CD4-positive, alpha-beta T cell treated with Interleukin-12 subunit alpha and Interleukin-12 subunit beta, for 1 hour (primary cell): ENCODE measurements at places on chromosomes 6 and 20.
A peak's percentile ranks its signal among the peaks of the same experiment; 100 is the strongest.

DNA sequence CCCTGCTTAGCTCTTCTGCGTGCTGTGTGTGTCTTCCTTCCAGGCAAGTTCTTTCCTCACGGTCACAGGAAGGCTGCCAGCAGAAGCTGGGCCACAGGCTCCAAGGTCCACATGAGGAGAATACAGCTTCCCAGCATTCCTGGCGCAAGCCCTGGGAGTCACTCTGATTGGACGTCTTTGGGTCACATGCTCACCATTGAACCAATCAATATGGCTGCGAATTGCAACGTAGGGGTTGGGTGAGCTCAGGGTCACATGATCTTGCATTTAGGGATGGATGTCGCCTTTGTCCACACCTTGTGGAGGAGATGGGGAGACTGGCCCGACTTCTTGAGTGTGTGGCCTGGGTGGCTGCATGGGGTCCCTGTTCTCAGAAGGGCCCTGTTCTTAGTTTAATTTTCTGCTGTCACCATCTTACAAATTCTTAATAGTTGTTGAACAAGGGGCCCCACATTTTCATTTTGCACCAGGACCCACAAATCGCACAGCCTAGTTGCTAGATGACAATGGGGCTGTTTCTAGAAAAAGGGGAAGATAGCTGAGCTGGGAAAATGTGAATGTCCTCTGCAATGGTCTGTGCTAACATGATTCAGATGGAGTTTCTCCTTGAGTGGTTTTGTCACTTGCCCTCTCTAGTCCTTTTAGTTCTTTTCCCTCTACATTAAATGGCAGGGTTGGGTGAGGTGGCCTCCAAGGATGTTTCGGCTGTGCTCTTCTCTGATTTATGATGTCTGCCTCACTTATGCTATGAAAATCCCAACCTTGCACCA is 149.6 kb downstream of the CDH26 start:
- no peak for DNase-seq

DNA sequence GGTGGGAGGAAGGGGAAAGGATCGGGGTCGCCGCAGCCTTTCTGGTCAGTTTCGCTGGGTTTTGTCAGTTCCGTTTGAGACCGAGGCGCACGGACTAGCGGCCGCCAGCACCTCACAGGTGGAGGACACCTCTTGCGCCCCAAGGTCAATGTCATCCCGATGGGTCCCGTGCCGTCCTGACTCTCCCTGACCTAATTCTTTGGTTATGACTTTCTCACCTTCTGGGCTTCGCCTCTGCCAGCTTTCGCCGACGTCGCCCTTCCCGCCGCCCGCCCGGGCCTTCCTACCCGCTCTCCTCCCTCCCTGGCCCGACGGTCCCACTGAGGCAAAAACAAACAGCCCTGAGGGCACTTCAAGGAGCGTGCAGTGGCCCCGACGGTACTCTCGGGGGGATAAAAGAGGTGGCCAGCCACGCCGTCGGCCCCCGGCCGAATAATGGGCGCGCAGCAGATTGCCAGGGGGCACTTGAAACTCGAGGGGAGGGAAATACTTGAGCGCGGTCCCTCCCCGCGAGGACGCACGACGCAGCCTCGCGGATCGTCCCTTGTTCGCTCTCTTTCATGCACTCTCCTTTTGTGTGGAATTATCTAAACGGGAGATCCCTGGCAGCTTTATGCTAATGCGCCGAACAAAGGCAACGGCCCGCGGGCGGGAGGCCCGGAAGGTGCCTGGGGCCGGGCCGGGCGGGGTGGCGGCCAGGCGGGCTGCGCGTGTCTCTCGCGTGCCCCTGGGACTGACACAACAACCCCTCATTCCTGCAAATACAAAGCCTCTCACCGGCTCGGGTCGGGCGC is 3.9 kb upstream of the INSM1 start:
- DNase-seq, result no peak

DNA sequence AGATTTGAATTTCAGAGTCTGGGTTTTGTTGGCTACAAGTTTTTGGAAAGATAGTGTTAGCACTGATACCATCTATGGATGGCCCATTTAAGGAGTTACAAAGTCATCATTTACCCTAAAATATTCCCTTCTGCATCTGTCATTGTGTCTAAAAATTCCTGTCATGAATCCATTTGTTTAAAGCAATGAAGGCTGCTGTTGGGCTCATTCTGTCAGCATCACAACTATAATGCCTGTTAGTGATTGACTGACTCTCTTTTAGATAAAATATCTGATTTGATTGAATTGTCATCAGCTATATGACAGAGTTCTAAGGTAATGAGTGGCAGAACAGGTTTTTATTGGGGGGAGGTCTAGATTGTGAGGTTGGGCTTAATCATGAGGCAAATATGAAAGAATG is 167.6 kb upstream of the IMPG1 start:
- no peak for DNase-seq

GRCh38 chr6:128343706-128344105 is 176.7 kb downstream of the PTPRK start:
- no peak for DNase-seq

- DNase-seq, result no peak
Observed at GRCh38 chr20:49989234-49990065, 6.7 kb downstream of the SNAI1 start.

- DNase-seq, result no peak
Observed at GRCh38 chr6:85135376-85136094, 314.3 kb upstream of the NT5E start.

- DNase-seq, result peak; percentile 33
Observed at GRCh38 chr6:158255989-158256601, 56.2 kb upstream of the TULP4 start.

GRCh38 chr6:68876792-68877493 is 241.9 kb downstream of the ADGRB3 start:
- DNase-seq, result no peak

- DNase-seq, result no peak
Observed at GRCh38 chr20:47801759-47802158, 16.5 kb upstream of the SULF2 start.

- peak; percentile 15 for DNase-seq
Observed at GRCh38 chr20:62367136-62367632, at the start of gene LAMA5. Gene LAMA5, minus strand, starts transcription at chr20:62367312. Its CDS starts 67 bp downstream, at chr20:62367245.

GRCh38 chr6:17987697-17988421 is 424 bp upstream of the KIF13A start:
- peak; percentile 17 for DNase-seq

DNA sequence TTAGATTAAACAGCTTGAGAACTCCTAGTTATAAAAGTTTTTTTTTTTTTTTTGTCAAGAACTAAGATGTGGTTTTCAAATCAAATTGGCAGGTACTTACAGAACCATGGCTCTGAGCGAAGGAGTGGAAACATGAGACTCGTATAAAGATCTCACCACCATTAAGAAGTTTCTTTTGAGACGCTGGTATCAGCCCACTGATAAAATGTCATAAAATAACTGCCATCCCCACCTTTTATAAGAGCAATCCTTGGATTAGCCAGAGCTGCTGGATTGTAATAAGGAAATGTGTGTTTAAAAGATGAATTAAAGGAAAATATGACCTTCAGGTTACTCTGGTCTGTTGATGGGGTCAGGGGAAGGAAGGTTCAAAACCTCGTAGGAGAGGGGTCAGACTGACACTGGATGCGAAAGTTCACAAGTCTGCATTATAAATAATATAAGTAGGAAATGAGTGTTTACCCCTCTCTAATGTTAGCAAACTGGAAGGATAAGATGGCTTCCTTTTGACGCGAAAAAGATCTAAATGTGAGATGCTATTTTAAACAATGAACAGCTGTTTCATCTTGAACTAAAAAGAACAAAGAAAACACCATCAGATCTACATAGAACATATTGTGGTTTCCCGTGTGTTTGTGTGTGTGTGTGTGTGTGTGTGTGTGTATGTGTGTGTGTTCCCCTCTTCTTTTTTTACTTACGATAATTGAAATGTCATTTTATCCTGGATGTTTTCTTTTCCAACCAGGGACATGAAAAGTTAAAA is 386.8 kb upstream of the JAG1 start:
- DNase-seq, result no peak

DNA sequence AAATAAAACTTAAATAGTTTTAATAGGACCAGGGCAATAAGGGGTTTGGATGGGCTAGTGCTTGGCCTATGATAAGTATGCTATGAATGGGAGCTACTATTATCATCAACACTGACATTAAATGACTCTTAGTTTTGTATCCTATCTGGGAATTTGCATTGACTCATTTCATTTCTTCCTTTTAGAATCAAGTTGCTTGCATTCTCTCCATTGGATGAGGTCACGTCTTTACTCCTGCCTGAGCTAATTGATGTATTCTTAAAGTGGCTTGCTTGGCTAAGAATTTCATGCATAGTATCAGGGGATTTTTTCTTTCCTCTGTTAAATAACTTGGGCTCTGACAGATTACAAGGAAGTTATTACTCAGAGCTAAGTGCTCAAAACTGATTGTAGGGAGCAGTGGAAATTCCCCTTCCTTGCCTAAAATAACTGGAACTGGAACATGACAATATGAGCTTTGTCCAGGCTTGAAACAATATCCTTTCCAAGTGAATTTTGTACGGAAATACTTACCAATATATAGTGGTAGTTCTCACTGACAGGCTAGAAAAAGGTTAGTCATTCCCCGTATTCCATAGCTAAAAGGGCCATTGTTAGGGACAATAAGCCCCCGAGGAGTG is 169.9 kb downstream of the BCAS1 start:
- no peak for DNase-seq

GRCh38 chr6:164210323-164210722 is 795.8 kb downstream of the QKI start:
- no peak for DNase-seq

DNA sequence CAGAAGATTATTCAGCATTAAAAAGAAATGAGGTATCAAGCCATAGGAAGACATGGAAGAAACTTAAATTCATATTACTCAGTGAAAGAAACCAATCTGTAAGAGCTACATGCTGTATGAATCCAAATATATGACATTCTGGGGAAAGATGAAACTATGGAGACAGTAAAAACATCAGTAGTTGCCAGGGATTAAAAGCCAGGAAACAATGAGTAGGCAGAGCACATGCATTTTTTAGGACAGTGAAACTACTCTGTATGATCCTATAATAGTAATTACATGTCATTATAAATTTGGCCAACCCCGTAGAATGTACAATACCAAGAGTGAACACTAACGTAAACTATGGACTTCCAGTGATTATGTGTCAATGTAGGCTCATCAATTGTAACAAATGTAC is 92.8 kb upstream of the RNF217 start:
- DNase-seq, result no peak

DNA sequence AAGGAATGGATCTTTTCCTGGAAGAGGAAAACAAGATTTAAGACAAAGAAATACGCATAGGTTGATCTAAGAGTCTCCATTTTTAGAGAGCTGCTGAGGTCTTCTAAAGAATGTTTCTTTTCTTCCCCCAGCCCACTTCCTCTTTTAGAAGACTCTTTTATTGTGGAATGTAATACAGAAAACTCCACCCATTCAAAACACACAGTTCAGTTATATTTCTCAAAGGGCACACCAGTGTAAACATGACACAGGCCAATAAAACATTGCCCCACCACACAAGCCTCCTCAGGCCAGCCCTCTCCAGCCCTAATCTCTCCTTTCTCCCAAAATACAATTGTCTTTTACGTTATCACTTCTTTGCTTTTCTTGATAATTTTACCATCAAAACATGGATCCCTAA is 42.8 kb downstream of the SLC35B3 start:
- no peak for DNase-seq

GRCh38 chr6:158028421-158028820 is 46.8 kb downstream of the SYNJ2 start:
- DNase-seq, result no peak

- no peak for DNase-seq
Observed at GRCh38 chr6:154438882-154439415, 71.5 kb downstream of the CNKSR3 start.

DNA sequence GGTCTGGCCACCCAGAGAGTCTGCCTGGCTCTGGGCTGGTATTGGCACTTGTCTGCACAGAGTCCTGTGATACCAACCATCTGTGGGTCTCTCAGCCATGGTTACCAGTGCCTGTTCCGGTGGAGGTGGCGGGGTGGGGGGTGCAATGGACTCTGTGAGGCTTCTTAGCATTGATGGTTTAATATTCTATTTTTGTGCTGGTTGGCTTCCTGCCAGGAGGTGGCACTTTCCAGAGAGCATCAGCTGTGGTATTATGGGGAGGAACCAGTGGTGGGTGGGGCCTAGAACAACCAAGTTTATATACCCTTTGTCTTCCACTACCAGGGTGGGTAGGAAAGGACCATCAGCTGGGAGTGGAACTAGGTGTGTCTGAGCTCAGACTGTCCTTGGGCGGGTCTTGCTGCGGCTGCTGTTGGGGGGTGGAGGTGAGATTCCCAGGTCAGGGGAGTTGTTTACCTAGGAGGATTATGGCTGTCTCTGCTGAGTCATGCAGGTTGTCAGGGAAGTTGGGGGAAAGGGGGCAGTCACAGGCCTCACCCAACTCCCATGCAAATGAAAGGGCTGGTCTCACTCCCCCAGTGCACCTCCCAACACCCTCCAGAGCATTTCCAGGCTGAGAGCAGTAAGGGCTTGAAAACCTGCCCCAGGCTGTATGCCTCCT is 117.5 kb downstream of the FLRT3 start:
- DNase-seq, result no peak

GRCh38 chr6:124872361-124873065 is 89.7 kb upstream of the RNF217 start:
- DNase-seq, result no peak

GRCh38 chr6:160960839-160961238 is 30.7 kb upstream of the MAP3K4 start:
- no peak for DNase-seq

DNA sequence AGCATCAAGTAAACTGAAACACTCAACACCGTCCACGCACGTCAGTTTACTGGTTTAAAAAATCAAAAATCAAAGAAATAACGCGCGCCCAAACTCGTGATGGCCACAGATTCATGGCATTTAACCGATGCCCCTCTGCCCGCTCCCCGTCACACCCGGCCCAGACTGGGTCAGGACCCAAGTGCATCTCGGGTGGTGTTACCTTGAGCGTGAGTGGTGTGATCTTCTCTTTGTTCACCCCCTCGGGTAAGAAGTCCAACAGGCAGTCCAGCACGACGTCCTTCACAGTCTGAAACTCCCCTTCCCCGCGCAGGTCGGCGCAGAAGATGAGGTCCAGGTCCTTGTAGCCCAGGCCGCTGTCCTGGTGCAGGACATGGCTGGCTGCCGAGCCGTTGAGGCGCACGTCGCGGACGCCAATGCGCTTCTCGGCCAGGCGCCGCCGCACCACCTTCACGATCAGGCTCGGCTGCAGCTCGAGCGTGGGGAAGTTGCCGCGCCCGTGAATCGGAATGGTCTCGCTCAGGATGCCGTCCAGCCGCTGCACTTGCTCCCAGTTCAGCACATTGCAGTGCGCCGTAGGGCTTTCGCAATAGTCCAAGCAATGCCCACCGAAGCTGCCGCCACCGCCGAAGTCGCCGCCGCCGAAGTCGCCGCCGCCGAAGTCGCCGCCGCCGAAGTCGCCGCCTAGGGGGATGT is 945 bp downstream of the TENT5A start:
- peak; percentile 27 for DNase-seq

DNA sequence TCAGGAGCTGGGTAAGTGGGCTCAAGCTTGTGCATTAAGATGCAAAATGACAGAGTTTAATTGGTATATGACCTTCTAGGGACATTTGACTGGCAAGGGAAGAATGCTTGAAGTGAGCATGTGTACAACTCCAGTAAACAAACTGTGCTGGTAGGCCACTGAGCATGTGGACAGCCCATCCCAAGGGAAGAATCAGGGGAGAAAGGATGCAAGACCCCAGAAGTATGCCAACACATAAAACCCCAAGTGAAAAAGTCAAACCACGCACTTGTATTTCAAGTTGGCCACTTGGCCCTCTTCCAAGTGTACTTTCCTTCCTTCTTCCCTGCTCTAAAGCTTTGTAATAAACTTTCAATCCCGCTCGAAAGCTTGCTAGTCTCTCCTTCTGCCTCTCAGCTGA is 10.4 kb upstream of the THBD start:
- no peak for DNase-seq

GRCh38 chr20:62345681-62346370 is 21.3 kb downstream of the LAMA5 start:
- DNase-seq, result no peak
